ENCODE measurements at places on chromosomes 3 and 15. TPM values are rescaled to one million over a fixed set of nuclear protein-coding genes. Genes with fewer than 3 reads are reported as not detected.

GRCh38 chr15:31179693-31180092 lies 78.2 kb upstream of the TRPM1 start:
- DNase-seq, result no peak

The PPM1L gene
- total RNA-seq, result 14.2 TPM

GRCh38 chr3:61938878-61939549 lies 377.6 kb downstream of the PTPRG start:
- DNase-seq, result no peak

- no peak for DNase-seq
Observed at GRCh38 chr3:196518966-196519717, 4.0 kb upstream of the SMCO1 start.

- no peak for DNase-seq
Observed at GRCh38 chr15:91568036-91568435, 285.5 kb upstream of the SLCO3A1 start.

DNA sequence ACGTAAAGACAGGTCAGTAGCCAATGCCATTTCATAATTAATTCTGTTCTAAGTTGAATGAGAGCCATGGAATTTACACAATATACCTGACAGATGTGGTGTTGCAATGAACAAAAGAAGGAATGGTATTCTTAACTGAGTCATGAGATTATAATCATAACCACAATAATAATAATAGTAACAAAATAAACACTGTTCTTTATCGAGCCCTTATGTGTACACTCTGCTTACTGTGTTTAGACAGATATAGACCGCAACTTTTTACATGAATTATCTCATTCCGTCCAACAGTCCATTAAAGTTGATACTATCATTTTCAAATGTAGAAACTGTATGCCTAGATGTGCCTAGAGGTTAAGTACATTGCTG lies 28.2 kb upstream of the SCAANT1 start:
- no peak for DNase-seq

GRCh38 chr15:42070279-42070975 lies 23.9 kb downstream of the PLA2G4D start:
- DNase-seq, result no peak

GRCh38 chr3:112709911-112710310 lies 69.0 kb upstream of the CCDC80 start:
- DNase-seq, result no peak

DNA sequence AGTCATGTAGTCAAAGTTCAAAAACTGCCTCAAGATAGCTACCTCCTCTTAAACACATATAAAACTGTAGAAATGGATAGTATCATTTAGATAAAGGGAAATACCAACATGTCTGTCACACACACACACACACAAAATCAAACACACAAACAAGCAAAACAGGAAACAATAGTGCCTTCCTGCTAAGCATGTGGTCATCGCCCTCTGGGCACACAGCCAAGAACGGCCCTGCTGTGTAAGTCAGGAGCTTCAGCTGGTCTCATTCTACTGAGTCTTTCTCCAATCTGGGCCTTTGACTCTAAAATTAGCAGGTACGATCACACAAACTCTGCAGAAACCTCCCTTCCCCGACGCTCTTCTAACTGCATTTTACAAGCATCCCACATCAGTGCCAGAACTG lies 272.2 kb upstream of the CHRNA7 start:
- DNase-seq, result no peak

DNA sequence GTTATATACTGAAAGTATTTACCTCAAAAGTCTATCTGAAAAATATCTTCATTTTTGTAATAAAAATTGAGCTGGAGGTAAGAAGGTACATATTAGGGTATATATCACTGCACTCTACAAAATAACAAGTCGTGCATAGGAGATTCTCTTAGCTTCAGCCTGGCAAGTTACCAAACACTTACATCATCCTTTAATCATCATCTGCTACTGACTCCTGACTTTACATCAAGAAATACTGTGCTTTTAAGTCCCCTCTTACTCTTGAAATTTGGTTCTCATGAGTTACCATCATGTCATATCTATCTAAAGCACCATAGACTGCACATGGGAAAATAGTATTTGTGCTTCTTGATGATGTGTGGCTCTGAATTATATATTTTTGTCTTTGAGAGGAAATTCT lies 50.8 kb downstream of the LYSMD4 start:
- no peak for DNase-seq

Measured in omental fat pad (tissue), 4 donors.